ENCODE measurements at places on chromosomes 1 and 21.

- no peak for DNase-seq
Measured at GRCh38 chr1:213176341-213176740, 125.3 kb downstream of the RPS6KC1 start.

GRCh38 chr1:21932127-21932526 is 5.0 kb downstream of the HSPG2 start:
- no peak for DNase-seq

DNA sequence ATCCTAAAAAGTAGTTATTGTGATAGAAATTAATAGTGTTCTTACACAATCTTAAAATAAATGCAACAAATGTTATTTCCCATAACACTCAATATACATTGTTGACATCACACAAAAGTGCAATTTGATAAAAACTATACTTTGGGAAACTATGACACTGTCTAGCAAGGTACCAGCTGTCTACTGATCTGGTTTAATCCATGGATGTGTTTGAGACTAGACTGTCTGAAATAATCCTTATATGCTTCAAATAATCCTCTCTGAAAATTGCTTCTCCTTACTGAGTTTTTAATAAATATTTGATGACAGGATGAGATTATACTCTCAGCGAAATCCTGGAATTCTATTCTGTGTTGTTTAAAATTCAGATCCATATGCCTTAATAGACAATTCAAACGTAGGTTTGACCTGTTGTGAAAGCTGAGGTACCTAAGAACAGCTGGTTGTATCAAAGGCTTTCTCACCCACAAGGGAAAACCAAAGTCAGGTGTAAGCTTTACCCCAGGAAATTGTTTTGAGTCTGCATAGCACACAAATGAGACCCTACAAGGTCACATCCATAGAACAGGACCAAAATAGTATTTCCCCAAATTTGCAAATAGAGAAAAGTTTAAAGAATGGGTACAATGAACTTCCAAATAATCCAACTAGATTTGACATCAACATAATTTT is 8.8 kb upstream of the GFI1 start:
- no peak for DNase-seq

DNA sequence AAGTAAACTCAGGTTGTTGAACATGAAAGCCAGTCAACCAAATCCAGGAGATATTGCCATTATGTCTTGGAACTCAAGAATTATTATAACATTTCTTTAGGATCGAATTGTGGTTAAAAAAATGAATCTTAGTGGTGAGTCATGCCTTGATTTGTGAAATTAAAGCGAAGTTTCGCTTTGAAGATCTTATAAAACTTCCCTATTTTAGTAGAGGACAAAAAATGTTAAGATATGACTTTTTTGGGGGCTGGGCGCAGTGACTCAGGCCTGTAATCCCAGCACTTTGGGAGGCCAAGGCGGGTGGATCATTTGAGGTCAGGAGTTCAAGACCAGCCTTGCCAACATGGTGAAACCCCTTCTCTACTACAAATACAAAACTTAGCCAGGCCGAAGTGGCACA is 39.5 kb upstream of the PTBP2 start:
- no peak for DNase-seq

- no peak for DNase-seq
Measured at GRCh38 chr1:248686815-248687214, 15.8 kb downstream of the OR14I1 start.

GRCh38 chr1:3863231-3863935 is 6.1 kb downstream of the DFFB start:
- DNase-seq: no peak

GRCh38 chr1:15680131-15680530 is 4.0 kb upstream of the PLEKHM2 start:
- DNase-seq: no peak

GRCh38 chr1:232252546-232253118 is 377.3 kb downstream of the SIPA1L2 start:
- no peak for DNase-seq

GRCh38 chr21:37603129-37603528 is 236.6 kb downstream of the DYRK1A start:
- no peak for DNase-seq

DNA sequence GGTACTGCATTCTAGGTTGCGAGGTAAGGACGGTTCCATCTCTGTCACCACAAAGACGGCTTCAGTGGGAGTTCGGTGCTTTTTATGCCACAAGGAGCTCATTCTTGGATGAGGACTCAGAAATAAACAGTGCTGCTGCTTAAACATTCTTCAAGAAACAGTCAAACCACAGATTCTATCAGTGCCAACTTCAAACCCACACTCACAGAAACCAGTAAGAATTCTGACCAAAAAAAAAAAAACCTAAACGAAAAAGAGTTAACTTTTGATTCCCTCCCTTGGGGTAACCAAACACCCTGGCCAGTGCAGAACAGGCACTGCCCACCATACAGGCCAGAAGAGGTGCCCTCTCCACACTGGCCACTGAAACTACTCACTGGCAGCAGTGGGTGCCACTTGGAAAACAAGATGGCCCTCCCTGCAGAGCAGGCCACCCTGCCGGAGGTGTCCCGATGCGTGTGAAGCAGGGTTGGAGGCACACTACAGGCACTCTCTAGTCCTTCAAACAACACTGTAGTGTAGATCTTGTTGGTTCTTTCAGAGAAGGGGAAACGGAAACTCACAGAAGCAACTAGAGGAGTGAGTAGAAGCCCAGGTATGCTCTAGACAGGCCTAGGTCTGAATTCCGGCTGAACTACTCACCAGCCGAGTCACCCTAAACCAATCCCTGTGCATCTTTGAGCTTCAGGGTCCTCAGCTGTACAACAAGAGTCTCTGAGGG is 87.3 kb upstream of the TLR5 start:
- no peak for DNase-seq

DNA sequence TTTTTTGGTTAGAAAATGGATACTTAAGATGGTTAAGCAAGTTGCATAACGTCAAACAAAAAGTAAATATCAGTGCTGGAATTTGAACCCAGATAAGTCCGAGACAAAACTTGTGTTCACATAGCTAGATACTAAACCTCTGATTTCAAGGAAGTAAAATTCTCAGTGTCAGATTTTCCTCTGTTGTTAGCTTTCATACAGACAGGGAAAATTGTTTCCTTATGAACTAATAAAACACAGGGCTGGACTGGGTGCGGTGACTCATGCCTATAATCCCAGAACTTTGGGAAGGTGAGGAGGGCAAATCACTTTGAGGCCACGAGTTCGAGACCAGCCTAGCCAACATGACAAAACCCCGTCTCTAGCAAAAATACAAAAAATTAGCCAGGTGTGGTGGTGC is 51.3 kb downstream of the PCNX2 start:
- no peak for DNase-seq

DNA sequence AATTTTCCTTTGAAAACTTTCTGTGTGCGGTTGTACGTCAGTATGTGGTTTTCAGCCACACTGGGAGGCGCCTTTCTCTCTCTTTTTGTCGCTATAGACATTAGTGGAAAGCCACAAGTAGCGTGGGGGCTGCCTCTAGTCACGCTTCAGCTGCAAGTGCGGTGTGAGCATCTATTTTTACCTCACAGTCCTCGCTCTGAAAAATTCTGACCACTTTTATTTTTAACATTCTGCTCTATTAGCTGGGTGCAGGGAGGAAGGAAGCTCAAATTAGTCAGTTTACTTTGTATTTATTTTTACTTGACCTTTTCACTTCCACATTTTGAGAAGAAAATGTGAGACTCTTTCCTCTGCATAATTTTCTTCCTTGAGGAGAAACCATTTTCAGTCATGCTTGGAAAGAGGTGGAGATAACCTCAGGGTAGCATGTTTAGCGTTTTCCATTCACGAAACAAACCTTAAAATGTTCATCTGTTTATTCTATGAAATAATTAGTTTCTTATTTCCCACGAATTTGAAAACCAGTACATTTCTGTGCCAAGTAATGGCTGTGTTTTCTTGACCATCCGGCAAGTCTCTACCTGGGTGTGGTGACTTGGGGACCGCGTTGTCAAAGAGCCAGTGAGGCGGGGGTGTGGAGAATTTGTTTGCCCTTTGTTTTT is 35.6 kb downstream of the ADARB1 start:
- no peak for DNase-seq

DNA sequence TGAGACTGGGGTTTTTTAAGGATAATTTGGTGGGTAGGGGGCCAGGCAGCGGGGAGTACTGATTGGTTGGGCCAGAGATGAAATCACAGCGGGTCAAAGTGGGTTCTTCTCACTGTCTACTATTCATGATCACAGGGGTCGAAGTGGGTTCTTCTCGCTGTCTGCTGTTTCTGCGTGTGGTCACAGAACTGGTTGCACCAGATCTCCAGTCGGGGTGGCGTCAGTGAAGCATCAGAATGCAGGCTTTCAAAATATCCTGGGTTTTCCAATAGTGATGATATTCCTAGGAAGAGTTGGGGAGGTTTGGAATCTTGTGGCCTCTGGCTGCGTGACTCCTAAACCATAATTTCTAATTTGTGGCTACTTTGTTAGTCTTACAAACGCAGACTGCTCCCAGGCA is 45.1 kb downstream of the TRPM2 start:
- DNase-seq: no peak

GRCh38 chr1:58780836-58781452 is 2.9 kb downstream of the JUN start:
- no peak for DNase-seq

- no peak for DNase-seq
Measured at GRCh38 chr21:24716281-24716918, 890.9 kb downstream of the MRPL39 start.

DNA sequence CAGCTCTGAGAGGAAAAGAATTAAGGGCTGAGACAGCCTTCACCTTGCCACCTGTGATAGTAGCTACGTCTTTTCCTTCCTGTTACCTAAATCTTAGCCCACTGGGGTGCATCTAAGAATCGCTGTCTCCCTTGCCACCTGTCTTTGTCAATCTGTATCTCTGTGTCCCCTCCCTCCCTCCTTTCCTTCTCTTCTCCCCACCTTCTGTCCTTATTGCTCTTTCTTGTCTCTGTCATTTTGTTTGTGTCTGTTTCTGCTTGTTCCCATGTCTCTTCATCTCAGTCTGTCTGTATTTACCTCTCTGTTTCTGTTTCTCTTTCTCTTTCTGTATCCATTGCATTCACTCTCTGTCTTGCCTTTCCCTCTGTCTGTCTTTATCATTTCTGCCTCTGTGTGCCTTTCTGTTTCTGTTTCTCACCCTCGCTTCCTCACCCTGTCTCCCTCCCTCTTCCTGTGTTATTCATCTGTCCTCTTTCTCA is 30.2 kb downstream of the SLC22A15 start:
- no peak for DNase-seq

- no peak for DNase-seq
Measured at GRCh38 chr21:37412603-37413360, 46.2 kb downstream of the DYRK1A start.

- no peak for DNase-seq
Measured at GRCh38 chr1:177306981-177307380, 136.2 kb downstream of the BRINP2 start.

DNA sequence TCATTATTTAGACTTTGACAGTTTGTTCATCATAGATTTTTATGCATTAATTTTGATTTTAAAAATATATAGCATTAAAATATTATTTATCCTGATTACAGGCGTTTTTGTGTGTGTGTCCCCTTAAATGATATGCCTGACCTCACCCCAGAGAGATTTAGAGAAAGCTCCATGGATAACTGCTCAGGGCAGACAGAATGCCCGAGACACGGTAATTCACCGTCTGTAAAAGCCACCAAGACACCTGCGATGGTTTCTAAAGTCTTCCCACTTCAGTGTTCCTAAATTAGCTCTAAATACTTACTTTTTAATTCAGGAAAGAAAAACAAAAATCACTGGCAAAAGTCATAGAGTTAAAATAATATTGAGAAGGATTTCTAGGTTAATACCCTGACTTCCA is 350.6 kb upstream of the RUNX1 start:
- DNase-seq: no peak

GRCh38 chr1:61107638-61108037 is 25.3 kb downstream of the NFIA start:
- no peak for DNase-seq

DNA sequence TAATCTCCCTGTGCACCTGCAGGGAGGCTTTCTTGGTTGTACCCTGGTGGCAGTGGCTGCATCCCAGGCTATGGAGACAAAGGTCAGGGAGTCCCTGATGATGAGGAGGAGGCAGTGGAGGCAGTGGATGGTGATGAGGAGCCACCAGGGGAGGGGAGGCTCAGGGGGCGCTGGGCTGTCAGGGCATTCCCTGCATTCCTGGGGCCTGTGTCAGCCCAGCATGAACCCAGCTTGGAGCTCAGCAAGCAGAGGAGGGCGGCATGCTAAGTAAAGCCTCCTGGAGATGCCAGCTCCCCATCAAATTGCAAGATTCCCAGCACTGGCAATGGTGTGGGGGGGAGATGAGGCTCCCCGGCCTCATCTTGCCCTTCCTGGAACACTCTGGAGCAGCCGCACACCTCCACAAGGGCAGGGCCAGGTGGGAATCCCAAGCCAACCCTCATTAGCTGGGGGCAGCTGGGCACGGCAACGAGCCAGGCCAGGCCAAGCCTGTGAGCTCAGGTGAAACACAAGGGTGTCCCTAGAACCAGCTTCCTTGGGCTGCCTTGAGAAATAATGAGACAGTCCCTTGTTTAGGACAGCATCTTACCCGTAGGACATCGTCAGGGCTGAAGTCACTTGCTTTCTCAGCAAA is 469.5 kb downstream of the MATN1 start:
- no peak for DNase-seq

- no peak for DNase-seq
Measured at GRCh38 chr1:6409053-6409452, 10.7 kb downstream of the HES2 start.

GRCh38 chr1:200794506-200795065 is 55.9 kb downstream of the CAMSAP2 start:
- DNase-seq: no peak

GRCh38 chr1:214934045-214934444 is 148.5 kb upstream of the KCNK2 start:
- no peak for DNase-seq

DNA sequence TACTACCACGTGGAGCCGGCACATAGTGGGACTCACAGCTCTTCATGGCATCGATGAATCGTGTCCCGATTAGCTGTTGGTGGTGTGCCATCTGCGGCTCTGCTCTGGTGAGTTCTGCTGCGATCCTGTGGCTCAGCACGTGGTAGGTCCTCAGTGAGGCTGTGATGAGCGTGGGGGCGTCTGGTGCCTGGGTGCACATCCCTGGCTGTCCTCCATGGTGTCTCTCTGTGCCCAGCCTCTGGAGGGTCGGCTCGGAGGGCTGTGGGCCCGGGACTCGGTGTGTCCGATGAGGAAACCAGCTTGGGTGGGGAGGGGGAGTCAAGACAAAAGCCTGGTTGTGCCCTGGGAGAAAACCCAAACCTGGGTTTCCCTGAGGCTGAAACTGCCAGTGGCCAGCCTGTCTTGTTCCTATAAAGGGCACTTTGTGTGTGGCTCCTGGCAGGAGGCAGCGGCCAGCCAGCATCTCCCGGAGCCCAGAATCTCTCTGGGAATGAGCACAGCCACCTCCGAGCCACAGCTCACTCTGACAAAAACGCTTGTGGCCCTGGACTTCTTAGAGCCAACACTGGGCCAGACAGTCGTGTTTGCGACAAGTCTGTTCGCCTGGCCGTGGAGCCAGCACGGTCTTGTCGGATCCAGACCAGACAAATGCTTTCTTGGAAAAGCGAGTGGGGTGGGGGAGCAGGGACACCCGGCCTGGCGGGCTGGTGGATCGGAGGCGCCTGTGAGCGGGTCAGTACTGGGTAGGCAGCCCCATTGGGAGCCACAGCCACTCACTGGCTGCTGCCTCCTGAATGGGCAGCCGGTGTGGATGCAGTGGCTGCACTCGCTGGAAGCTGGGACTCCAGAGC is 31.8 kb downstream of the SPSB1 start:
- DNase-seq: peak; percentile 58
